ENCODE measurements at places on chromosomes 1 and 21.

DNA sequence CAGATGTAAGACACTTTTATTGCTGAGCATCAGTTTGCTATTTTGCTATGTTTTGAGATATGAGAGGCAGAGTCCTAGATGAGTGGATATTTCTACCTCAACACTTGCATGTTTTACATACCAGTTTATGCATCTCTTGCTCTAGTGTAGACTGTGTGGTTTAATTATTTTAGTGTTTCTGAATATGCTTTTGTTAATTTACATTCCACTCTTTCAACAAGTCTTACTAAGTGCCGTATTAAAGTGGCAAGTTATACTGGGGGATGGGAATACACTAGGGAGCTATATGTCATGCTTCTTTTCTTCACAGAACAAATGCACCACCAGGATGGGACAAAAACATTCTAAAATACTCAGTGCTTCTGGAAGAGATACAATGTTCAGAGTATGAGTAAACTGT is 507.7 kb upstream of the PRMT6 start:
- DNase-seq = no peak

- DNase-seq = no peak
Observed at GRCh38 chr1:171965777-171966176, 124.5 kb downstream of the DNM3 start.

DNA sequence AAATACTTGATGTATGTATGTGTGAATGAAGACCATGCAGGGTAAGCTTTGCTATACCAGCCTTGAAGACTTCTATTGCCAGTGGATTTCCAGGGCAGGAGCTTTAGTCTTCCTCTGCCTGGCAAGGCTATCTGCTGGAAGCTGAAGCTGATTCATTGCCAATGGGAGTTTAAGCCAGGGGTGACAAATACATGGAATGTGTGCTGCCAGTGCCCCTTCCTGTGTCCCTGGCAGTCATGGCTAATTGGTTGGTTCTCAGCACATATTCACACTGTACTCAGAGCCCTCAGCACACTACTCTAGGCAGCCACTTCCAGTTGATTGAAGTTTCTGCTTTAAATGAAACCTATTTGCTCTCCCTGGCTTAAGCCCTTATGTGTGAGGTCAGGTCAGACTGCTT is 1.5 kb downstream of the ZSCAN20 start:
- no peak for DNase-seq

GRCh38 chr1:207818971-207819451 is 67.2 kb downstream of the CD46 start:
- no peak for DNase-seq

Measured in T-cell (primary cell).